LHCN-M2 (cell line): ENCODE measurements at places on chromosomes 4 and X. TPM values are rescaled to one million over a fixed set of nuclear protein-coding genes. Genes with fewer than 3 reads are reported as not detected.

DNA sequence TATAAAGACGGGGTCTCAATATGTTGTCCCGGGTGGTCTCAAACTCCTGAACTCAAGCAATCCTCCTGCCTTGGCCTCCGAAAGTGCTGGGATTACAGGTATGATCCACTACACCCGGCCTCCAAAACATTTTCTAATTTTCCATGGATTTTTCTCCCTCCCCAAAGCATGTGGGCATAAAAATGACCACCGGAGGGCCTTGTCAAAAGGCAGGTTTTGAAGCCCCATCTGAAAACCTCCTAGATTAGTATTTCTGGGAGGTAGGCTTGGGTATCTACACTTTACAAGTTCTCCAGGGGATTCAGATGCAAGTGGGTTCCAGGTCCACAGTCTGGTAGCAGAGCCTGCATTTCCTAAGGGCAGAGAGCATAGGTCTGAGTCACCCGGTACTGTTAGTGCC is 1.4 kb upstream of the GPR173 start:
- peak; percentile 22 for DNase-seq

Gene SYN1
- total RNA-seq, result 0.17 and 0.51 TPM in 2 replicates

- peak; percentile 19 for DNase-seq
Observed at GRCh38 chrX:153537526-153538295, 20.3 kb downstream of the ATP2B3 start.

- DNase-seq, result peak; percentile 77
Observed at GRCh38 chr4:61468024-61468720, 268.0 kb downstream of the ADGRL3 start.

DNA sequence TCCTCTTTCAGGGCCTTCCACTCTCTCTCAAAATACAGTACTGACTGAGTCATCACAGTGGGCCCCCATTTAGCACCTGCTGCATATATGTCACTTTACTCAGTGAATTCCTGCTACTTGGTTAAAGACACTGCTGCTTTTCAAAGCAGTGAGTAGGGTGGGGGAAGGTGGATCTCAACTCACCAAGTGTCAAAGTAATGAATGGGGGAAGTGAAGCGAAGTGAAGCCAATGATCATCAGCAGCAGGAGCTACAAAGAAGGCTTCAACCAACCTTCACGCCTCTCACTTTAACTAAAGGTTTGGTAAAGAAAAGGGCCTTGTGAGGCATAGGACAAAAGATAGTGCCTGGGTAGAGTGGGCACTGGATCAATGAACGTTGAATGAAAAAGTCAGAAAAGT is 424.1 kb downstream of the SMARCA1 start:
- DNase-seq, result no peak

DNA sequence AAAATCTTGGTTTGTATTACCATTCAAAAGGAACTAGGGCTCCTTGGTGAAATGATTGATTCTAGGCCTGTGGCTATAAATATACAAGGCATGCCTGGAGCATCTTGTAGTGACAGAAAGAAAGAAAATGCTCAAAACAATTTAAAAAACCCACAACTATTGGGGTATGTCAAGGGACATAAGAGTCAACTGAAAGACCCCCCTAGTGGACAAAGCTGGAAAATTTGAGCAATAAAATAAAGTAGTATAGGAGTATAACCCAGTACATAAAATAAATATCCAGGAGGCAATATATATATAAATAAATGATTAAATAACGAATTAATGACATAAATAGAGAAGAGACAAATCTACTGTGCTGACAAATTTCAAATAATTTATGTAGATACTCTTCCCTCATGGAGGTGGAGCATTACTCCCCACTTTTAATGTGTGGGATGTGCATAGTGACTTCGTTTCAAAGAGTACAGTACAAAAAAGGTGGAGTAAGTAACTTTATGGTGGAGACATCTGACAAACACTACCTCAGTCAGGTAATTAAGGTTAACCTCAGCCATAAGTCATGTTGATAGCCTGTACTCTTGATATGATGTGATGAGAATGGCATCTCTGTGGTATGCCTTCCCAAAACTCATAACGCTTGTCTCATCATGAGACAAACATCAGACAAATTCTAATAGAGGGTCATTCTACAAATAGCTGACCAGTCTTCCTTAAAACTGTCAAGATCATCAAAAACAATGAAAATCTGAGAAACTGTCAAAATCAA is 185.0 kb upstream of the GLRA2 start:
- DNase-seq, result no peak

DNA sequence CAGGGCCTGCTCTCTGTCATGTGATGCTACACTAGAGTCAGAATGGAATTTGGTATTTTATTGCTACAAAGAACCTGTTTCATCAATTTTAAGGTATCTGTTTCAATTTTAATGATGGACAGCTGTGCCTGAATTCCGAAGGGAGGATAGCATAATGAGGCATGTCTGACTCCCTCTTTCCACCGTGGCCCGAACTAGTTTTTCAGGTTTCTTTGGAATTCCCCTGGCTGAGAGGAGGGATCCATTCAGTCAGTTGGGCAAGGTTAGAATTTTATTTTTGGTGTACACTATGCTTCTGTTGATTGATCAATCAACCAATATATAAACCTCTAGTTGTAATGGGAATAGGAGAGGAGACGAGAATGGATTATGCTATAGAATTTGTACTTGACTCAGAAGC is 761.8 kb downstream of the FAM133A start:
- no peak for DNase-seq

Gene SHROOM4
- not detected in 2 replicates for total RNA-seq

- peak; percentile 66 for DNase-seq
Observed at GRCh38 chrX:11533199-11533651, 132.5 kb downstream of the ARHGAP6 start.

GRCh38 chr4:172153719-172154118 is 340.5 kb downstream of the GALNTL6 start:
- no peak for DNase-seq

DNA sequence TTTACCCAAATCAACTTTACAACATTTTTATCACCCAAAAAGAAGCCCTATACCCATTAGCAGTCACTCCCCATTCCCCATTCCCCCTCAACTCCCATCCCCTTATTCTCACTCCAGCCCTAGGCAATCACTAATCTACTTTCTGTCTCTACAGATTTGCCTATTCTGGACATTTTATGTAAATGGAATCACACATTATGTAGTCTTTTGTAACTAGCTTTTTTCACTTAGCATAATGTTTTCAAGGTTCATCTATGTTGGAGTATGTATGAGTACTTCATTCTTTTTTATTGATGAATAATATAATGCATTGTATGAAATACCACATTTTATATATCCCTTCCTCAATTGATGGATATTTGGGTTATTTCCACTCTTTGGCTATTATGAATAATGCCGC is 36.1 kb upstream of the HERC5 start:
- DNase-seq, result no peak

- no peak for DNase-seq
Observed at GRCh38 chr4:85659610-85660218, 184.8 kb downstream of the ARHGAP24 start.

DNA sequence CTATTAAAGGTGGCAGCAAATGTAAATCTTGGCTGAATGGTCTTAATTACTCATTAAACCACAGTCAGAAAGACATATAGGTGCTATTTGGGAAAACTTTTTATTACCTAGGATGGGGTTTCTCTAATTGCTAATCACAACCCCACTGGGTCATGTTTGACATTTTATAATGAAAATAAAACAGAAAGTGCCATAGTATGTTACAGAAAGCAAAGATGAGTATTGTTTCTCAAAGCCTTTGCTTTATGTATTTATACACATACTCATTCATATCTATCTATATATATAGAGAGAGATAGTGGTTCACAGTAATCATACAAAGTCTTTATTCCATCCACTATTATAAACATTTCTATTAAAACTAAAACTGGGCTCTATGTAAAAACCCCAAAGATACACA is 18.2 kb downstream of the TMEM184C start:
- DNase-seq, result no peak

- DNase-seq, result no peak
Observed at GRCh38 chr4:79015411-79015810, 76.2 kb upstream of the PAQR3 start.

GRCh38 chrX:63404332-63404731 is 53.2 kb upstream of the SPIN4 start:
- no peak for DNase-seq

Gene FRMD7
- total RNA-seq, result not detected in 2 replicates

- no peak for DNase-seq
Observed at GRCh38 chrX:139201924-139202323, 328.6 kb upstream of the F9 start.

DNA sequence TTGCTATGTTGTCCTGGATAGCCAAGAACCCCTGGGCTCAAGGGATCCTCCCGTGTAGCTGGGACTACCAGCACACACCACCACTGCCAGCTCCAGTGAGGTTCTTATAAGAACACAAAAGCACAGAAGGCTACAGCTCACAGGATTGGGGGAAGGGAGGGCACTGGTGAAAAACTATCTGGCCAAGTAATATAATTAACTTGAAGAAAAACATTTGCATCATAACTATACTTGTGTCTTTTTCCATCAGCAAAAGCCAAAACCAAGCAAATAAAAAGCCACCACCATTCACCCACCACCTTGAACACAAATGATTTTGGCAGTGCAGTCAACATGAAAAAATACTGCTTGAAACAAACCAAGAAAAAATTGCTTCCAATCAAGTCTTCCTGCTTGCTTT is 188.2 kb downstream of the MAML3 start:
- no peak for DNase-seq

Gene SLC2A9
- total RNA-seq, result 0.40 and 0.77 TPM in 2 replicates

DNA sequence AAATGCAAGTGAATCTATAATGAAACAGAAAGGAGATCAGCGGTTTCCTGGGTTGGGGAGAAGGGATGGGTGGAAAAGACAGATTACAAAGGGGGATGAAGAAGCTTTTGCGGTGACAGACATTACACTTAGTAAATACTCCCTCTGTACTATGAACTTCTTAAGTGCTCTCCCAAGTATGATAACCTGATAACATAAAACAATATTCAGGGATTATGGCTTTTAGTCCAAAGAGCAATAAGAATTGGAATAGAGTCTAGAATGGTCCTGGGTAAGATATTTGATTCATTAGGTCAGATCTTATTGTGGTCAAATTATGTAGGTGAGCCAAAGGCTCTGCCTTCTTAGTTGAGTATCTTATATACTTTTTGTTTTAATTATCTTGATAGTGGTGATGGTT is 9.2 kb downstream of the LRRC66 start:
- peak; percentile 2 for DNase-seq

DNA sequence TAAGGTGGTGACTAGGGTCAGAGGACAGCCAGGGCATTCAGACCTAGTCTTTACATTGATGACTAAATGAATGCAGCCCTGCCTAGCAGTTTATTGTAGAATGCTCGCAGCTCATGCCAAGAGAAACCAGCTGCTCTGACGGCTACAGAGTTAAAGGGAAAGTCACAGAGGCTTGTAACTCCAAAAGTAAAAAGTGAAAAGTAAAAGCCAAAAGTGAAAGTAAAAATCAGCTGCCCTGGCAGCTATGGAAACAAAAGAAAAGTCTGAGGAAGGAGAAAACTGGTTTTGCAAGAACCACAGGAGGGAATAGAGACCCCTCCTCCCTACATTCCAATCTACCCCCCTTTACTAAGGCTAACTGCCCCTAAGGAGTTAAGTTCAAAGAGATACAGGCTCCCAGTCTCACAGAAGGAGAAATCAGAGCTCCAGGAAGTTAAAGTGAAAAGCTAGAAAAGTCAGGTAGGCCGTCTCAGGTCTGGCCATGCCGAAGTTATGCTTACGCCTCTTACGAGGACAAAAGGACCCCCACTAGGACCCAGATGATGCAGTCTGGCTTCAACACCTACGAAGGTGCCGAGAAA is 6.0 kb downstream of the GAGE10 start:
- peak; percentile 29 for DNase-seq

DNA sequence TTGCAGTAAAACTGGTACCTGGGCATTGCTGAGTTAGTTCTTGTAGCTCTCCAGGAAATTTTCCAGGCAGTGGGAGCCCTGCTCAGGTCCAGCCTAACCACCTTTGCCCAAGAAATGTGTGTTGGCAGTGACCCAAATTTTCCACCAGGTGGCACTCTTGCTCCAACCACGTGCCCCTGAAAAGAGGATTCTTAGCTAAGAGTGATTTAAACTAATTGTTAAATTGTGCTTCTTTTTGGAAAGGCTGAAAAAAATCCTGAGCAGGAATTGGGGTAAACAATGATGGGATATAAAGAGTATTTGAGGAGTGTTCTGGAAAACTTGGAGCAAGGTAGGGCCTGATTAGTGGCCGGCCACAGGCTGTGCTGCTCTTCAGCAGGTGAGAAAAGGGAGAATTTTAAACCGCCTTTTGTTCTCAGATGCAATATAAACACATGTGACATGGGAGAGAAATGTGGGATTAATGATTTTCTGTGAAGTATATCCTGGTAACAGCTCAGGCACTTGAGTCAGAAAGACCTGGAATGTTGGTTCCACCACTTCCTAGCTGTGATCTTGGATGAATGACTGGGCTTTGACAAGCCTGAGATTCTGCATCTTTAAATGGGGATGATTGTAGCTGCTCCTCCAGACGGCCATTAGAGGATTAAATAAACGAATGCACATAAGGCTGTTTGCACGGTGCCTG is 219.6 kb downstream of the PTTG2 start:
- peak; percentile 64 for DNase-seq

Gene MAGED4B
- total RNA-seq, result 40.8 and 88.4 TPM in 2 replicates

DNA sequence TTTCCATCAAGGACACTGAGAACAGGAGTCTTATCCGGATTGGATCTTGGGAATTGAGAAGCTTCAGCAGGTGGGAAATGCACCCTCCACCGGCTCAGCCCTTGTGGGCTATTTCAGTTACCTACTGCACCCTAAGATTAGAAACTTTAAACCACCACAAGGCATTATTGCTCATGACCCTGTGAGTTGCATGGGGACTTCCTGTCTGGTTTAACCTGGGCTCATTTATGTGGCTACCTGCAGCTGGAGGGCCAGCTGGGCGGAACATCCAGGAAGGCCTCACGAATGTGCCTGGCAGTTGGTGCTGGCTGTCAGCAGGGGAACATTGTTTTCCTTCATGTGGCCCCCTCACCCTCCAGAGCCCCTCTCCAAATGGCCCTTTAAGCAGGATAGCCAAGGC is 164.1 kb downstream of the DEFB131A start:
- DNase-seq, result no peak

DNA sequence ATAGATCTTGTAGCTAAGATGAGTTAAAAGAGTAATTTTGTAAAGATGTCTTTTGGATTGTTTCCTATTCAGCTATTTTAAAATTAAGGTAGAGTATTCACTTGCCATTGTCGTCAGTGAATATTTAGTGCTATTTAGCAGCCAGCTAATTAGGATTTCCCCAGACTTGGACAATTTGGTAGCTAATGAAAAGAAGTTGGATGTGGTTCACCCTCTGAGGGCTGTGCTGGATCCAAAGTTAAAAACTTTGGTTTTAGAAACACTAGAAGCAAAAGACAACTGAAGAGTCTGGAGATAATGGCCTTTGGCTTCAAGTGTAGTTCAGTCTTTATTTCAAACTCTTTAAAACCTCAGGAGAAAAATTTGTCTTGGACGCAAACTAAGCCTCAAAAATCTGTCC is 41.3 kb downstream of the ATG4A start:
- no peak for DNase-seq

Gene MXRA5
- total RNA-seq, result 0.11 and 0.13 TPM in 2 replicates

Gene SSX4B
- not detected in 2 replicates for total RNA-seq
